HFFc6 (cell line): ENCODE measurements at places on chromosomes 4 and X.

- DNase-seq, result peak; percentile 40
Observed at GRCh38 chr4:151753056-151753455, 7.8 kb downstream of the GATB start.

DNA sequence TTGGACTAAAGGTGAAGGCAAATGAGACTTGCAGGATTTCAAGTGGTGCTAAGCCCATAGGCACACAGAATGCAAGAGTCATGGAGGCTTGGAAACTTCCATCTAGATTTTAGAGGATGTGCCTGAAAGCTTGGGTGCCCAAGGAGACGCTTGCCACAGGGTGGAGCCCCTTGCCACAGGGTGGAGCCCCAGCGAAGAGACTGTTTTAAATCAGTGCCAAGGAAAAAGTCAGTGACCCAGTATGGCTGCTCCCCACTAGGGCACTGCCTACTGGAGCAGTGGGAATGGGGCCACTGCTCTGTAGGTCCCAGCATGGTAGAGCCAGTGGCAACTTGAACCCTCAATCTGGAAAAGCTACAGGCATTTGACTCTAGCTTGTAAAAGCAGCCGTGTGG lies 794.2 kb upstream of the LCORL start:
- no peak for DNase-seq

- no peak for DNase-seq
Observed at GRCh38 chrX:23118163-23118562, 118.4 kb downstream of the DDX53 start.

DNA sequence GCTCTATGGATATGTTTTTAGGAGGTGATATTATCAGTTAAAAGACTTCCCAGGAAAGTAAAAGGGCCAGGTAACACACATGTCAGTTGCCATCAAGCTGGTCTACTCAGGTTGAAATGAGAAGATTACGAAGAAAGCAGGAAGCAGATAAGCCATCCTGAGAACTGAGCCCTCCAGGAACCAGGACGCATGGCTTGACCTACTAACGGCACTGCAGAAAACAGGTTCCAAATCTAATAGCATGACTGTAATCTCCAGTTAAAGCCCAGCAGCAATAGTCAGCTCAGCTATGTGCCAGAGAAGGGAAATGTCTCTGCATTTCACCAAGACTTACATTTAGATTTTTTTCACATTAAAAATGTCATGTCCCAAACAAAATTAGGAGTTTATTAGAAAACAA lies 77.9 kb downstream of the APBB2 start:
- no peak for DNase-seq

DNA sequence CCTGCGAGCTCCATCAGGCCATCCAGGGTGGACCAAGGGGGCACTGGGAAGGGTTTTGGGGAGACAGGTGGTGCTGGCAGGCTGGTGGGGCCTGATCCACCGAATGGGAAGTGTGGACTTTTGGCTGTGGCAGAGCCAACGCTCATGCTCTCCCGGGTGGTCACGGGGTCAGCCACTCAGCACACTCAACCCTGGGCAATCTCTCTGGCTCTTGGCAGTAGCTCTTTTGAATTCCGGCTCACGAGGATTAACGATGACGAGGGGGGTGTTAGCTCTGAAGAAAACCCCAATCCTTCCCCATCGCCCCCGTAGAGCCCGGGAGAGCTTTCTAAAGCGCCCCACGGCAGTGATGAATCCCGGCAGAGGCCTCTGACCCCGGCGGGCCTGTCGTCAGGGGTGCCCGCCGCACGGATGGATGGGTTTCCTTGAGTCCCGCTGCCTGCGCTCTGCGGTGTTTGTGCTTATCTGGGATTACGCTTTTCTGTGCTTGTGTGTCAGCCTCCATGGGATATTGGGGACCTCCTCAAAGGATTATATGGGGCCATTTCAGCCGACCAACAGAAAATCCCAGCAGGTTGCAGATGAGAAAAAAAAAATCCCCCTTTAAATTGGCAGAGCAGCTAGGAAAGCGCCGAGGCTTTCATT lies 156.8 kb upstream of the PSAPL1 start:
- no peak for DNase-seq

GRCh38 chr4:41657561-41657960 lies 91.0 kb downstream of the PHOX2B start:
- no peak for DNase-seq

- no peak for DNase-seq
Observed at GRCh38 chr4:14289708-14290107, 662.2 kb upstream of the BOD1L1 start.

DNA sequence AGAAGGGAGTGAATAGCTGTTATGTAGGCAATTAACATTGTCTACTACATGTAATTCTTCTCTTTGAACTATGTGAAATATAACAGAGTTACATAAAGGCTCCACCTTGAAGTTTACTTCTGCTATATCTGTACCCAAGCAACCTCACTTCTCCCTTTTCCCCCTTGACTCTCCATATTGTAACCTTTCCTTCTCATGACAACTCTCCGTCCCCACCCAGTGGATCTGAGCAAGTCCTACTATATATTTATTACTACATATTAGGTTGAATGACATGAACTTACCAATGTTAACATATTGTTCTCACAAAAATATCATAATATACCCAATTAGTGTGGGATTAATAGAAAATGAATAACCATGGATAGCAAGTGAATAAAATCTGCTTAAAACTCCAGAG lies 93.2 kb upstream of the ATP8A1 start:
- DNase-seq, result no peak

GRCh38 chr4:131304686-131305085 lies 1844.4 kb upstream of the PCDH10 start:
- DNase-seq, result no peak

DNA sequence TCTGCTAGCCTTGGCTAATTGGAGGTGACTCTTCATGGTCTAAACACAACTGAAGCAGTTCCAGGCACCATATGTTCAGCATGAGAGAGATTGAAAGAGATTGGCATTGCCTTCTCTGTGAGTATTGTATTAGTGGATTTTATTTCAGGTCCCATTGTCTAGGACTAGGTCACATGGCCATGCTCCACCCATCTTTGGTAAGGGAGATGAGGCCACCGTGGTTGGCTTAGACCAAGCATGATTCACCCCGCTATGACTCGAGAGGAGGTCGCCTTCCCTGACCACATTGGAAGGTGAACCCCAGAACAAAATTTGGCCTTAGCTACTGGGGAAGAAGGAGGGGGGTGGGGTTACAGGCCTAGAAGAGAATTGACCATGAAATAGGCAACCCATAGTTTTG lies 109.9 kb upstream of the BCOR start:
- peak; percentile 6 for DNase-seq

- DNase-seq, result no peak
Observed at GRCh38 chrX:13786048-13786447, 30.8 kb downstream of the GPM6B start.

GRCh38 chrX:3286196-3286945 lies 60.1 kb downstream of the MXRA5 start:
- peak; percentile 88 for DNase-seq

DNA sequence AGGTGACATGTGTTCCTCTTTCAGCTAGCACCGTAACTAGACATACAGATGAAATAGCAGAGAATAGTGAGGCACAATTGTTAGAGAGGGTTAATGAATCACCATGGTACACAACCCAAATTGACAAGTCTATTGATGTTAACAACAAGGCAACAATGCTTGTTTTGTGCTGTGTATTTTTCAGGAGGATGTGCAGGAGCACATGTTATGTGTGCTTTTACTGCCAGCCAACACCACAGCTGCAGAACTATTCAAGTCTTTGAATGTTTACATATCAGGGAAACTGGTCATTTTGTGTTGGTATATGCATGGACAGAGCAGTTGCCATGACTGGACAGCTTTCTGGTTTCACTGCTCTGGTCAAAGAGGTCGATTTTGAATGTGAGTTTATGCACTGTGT lies 32.8 kb downstream of the STBD1 start:
- peak; percentile 9 for DNase-seq

DNA sequence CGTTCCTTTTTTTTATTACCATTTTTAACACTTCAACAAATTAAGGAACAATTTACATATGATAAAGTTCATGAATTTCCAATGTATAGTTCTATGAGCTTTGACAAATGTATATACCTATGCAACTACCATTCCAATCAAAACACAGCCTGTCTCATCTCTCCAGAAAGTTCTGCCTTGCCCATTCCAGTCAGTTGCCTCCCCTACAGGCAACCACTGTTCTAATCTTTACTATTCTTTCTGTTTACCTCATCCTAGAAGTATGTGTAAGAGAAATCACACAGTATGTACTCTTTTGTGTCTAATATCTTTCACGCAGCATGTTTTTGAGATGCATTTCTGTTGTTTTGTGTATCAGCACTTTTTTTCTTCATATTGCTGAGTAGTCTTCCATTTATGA lies 224.9 kb downstream of the KIT start:
- no peak for DNase-seq

DNA sequence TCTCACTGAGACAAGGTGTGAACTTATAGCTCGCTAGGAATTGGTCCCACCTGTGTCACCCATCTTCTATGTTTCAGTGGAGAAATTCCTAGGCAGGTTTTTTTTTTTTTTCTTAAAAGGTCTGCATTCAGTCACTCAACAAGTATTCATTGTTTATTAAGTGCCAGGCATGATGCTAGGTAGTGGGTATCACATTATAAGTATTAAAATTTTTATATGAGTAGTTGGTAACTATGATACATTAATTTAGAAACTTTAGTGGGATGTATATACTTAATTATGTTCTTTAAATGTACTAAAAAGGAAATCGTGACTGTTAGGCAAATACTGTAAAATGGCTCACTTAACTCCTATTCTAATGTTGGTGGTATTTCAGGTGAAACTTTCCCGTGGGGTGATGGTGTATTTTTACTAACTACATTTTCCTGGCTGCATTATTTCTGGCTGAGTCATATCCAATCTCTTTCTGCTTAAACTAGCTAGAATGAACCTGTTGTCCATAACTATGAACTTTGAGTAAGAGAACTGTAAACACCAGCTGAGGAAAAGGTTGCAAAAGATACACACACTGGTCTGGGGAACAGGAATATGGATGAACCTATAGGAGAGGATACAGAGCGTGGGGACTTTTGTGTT lies 49.3 kb upstream of the MED14 start:
- DNase-seq, result no peak

DNA sequence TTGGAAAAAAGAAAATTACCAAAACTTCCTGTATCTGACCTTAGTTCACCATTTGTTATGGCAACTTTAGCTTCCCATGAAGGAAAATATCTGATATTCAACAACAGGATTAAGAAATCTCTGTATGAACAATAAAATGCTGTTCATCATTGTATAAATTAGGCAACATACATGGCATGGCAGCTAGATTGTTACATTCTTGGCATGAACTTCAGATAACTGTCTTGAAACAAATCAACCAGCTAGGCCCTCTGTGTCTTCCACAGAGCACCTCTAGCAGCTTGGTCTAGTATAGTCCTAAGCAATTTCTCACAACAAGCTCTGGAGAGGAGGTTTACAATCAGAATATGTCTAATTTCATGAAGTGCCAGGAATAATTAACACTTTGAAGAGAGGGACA lies 105.4 kb upstream of the PCDH7 start:
- no peak for DNase-seq

DNA sequence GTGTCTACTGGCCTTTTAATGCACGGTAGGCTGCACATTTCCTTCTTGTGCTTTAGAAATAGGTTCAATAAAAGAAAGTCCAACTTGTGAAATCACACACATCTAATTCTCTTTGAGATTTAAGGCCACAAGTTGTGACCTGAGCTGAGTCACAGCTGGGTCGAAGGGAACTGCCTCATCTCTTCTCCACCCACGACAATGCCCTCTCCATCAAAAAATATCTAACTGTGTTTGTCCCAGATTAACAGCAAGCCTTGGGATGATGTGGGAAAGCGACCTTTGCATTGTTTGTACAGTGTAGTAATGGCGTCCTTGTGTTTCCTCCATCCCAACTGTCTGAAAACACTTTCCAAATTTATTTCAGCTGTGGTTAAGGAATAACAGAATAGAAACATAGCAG lies 168.9 kb downstream of the AMELX start:
- DNase-seq, result no peak

DNA sequence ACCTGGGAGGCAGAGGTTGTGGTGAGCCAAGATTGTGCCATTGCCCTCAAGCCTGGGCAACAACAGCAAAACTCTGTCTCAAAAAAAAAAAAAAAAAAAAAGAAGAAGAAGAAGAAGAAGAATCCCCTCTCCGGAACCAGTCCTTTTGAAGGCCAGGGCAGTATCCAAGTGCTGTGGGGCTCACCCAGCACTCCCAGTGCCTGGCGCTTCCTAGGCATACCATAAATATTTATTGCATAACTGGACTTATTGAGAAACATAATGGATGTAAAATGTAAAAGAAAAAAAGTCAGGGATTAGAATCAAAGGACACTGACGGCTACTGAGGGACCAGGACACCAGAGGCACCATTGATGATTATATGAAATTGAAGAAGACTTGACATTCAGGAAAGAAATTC lies 162.1 kb upstream of the KIT start:
- no peak for DNase-seq

DNA sequence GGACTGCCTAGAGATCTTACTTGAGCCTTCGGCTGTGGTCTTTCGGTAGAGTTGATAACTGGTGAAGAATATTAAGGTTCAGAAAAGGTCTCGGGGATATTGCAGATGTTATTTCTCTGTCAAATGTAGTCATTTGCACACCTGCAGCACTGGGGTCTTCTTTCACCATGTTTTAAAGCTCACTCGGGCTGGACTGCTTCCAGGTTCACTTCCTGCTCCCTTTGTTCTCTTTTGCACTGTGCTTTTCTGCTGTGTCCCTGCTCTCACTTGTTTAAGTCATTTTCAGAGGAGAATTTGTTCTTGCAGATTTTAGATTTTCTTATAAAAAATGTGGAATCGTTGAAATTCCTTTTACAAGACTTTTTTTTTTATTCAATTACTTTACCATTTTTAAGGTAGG lies 68.5 kb downstream of the BMPR1B start:
- no peak for DNase-seq

DNA sequence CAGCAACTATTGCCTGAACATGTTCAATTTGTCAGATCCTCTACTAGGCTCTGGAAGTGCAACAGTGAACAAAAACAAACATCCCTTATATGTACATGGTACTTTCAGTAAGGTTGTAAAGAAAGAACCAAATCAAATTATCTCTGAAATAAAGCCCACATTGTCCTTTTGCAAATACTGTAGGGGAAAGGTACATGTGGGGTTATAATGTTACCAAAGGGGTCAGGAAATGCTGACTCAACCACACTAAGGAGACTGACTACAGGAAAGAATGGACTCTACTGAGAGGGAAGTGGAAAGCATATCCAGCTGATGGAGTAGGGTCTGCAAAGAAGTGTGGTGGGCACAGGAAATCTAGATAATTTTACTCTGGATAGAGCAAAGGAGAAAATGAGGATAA lies 61.5 kb downstream of the PCDH18 start:
- no peak for DNase-seq

- no peak for DNase-seq
Observed at GRCh38 chr4:72357908-72358307, 211.1 kb downstream of the ADAMTS3 start.
